Femur (tissue), 1 donor: ENCODE measurements at places on chromosomes 6 and 20.

DNA sequence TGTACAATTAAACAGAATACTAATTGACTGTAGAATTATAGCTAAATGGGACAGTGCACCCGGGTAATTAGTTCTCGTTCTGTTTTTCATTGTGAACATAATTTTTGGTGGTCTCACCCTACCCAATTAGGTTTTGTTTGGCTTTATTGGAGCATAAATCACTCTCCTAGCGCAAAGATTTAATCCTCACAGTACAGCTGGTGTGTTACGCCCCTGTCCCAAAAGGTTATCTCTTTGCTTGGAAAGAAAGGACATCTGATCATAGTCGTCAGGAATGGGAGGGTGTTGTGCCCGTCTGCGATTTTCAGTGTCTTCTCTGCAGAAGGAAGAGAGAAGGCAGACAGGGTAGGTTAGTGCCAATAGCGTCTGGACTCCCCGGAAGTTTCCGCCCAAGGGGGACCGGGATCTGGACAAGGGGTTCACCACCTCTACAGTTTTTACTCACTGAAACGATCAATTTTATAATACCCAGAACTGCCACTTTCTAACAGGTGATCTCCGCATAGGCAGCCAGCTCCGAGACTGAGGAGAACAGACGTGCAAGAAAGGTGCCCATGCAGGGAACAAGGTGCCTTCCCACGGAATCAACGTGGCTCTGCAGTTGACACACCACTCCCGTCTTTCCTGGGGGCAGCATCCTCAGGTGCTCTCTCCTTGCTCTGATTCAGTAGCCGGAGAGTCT is 617.4 kb upstream of the CDH4 start:
- DNase-seq: no peak

DNA sequence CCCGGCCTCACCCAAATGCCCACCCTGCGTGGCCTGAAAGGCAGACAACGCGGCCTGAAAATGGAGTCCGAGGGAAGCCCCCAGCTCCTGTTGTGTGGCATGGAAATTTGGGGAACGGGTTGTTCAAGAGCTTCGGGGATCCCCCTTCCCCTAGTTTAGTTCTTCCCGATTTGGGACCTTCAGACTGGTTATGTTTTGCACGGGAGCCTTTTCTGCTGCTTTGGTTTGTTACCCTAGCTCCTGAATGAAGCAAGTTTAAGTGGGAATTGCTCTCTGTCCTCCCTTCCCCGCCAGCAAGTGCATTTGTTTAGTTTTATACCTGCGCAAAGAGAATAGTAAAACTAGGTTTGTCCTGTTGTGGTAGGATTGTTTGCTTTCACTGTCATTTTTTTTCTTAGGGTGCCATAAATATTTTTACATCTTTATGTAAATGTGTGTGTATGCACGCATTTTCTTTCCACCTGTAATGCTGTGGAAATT is 604 bp downstream of the SH3BGRL2 start:
- DNase-seq: no peak

- DNase-seq: peak; percentile 29
Measured at GRCh38 chr20:3753501-3754275, 13.9 kb downstream of the ADISSP start.

- no peak for DNase-seq
Measured at GRCh38 chr6:19664878-19665612, 172.1 kb upstream of the ID4 start.

- no peak for DNase-seq
Measured at GRCh38 chr20:62840244-62841197, 21.1 kb downstream of the TCFL5 start.

GRCh38 chr6:31289788-31290187 is 17.9 kb upstream of the HLA-C start:
- DNase-seq: no peak
